ENCODE measurements at places on chromosomes 4 and X.

DNA sequence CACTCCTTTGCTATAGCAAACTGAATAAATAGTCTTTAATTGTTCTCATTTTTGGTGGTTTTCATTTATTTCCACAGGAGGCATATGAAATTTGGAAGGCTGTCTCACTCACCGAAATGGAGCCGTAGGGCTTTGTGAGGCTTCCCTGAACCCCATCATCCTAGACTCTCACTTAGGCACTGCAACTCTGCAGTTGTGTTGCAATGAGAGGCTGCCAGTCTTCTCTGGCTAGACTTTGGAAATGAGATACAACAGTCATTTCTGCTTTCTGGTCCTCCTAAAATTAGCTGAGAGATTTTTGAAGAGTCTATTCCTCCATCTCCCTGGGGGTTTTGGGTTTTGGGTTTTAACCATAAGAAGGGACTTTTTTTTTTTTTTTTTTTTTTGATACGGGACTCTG lies 146.5 kb downstream of the SH3BGRL start:
- DNase-seq = no peak

DNA sequence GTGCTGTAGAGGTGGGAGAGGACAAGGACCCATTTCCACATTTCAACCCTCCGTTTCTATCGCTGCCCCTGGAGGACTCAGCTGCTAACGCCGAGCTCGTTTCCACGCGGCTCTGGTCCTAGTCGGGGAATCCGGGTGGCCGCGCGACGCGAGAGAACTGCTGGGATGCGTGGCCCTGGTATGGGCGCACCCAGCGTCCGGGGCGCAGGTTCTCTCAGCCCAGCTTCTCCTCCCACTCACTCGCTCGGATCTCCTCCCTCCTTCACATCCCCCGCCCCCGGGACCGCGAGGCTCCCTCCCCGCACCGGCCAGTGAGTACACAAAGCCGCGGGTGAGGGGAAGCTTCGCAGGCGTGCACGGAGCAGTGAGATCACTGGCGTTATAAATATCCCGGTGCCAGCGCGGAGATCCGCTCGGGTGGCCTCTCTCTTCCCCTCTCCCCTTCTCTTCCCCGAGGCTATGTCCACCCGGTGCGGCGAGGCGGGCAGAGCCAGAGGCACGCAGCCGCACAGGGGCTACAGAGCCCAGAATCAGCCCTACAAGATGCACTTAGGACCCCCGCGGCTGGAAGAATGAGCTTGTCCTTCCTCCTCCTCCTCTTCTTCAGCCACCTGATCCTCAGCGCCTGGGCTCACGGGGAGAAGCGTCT lies at the start of gene FGF5:
TSS of gene FGF5 (plus strand) at position 412 of the 649 bp plus-strand sequence. CDS start at position 573, 161 bp downstream.
- DNase-seq = peak; percentile 36

GRCh38 chr4:10640561-10641201 lies 43.9 kb downstream of the CLNK start:
- no peak for DNase-seq

DNA sequence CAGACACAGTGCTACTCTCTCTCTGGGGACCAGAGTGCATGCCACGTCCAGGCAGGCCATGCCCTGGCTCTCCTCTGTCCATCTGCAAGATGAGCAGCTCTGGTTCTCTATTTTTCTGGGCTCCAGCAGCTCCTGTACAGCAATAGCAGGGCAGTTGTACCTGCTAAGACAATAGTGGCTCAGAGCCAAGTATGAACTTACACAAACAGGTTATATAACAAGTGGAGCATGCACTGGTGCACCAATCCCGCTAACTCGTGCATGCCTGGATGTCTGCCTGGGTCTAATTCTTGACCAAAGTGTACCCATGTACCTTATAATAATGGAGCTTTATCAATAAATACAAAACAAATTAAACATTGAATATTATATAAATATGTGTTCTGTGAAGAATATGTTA lies 392.3 kb downstream of the CENPC start:
- DNase-seq = no peak

DNA sequence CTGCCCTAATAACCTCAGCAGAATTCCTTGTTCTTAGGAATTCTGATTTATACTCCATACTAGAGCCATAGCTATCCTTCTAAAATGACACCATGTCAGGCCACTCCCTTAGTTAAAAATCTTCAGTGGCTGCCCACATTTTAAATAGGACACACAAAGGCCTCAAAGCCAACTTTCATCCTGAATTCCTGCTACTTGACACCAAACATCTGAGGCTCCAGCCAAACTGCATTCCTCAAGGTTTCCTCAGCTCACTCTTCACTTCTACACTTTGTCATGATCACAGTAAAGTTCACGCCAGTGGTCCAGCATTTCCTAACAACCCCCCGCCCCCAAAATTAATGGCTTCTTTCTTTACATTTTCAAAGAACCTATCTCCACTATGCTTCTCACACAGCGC lies 124.3 kb downstream of the ADGRA3 start:
- DNase-seq = no peak

GRCh38 chr4:23022032-23022431 lies 329.3 kb downstream of the GBA3 start:
- DNase-seq = no peak

- no peak for DNase-seq
Observed at GRCh38 chr4:185502386-185502785, 30.9 kb upstream of the CCDC110 start.

- DNase-seq = no peak
Observed at GRCh38 chr4:94924566-94924965, 166.8 kb downstream of the BMPR1B start.

- DNase-seq = no peak
Observed at GRCh38 chr4:106058921-106059320, 163.7 kb downstream of the NPNT start.

- no peak for DNase-seq
Observed at GRCh38 chr4:109998867-109999584, 86.3 kb downstream of the EGF start.

- DNase-seq = no peak
Observed at GRCh38 chr4:181176306-181176705, 1066.9 kb upstream of the TENM3 start.

DNA sequence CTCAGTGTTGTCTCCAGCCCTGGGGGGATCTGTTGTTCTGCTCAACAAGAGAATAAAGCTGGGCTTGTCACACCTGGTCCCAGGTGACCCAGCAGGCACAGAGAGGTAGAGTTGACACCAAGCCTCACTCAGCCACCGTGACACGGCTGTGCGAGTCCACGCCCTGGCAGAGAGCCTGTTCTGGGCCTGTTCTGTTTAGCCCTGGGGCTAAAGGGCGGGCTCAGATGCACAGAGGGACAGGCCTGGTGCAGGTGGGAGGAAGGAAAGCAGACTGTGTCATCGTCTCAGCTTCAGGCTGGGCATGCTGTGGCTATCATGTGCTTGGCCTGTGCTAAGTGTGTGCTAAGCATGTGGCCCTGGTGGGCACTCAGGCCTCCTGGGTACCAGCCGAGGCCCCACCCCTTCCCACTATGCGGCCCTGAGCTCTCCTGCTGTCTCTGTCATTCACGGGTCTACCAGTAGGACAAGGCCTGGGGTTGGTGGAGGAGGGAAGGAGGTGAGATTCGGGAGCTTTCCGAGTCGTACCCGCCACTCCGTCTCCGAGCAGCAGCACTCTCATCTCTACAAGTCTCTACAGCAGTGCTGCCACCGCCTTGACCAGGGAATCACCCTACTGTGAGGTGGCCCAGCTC lies 10.8 kb downstream of the WFS1 start:
- DNase-seq = no peak

GRCh38 chr4:71095545-71095944 lies 102.1 kb downstream of the DCK start:
- no peak for DNase-seq

- no peak for DNase-seq
Observed at GRCh38 chrX:66167431-66167830, 3.4 kb downstream of the HEPH start.

GRCh38 chr4:5683566-5683965 lies 24.8 kb downstream of the EVC2 start:
- DNase-seq = no peak

- no peak for DNase-seq
Observed at GRCh38 chr4:183757060-183757459, 98.0 kb downstream of the TRAPPC11 start.

DNA sequence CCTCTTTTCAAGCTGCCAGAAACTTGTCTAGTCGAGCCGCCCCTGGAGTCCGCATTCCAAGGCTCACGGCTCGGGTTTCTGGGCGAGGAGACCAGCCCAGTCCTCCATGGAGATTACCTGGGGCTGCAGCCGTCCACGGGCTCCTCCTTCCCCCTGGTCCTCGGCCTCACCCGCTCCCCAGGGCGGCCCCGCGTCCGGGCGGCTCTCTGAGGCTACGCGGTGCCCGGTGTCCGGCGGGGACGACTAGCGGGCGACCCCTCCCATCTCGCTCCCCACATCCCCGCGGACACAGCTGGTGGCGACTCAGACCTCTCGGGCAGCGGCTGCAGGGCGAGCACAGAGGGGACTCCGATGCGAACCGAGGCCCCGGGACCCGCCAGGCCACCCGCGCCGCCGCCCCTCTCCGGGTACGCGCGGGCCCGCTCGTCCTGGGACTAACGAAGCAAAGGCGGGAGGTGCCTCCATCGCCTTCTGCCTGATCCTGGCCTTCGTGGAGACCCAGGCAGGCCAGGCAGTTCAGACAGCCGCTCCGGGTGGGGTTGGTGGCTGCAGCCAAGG lies 159.4 kb downstream of the TRAM1L1 start:
- no peak for DNase-seq

DNA sequence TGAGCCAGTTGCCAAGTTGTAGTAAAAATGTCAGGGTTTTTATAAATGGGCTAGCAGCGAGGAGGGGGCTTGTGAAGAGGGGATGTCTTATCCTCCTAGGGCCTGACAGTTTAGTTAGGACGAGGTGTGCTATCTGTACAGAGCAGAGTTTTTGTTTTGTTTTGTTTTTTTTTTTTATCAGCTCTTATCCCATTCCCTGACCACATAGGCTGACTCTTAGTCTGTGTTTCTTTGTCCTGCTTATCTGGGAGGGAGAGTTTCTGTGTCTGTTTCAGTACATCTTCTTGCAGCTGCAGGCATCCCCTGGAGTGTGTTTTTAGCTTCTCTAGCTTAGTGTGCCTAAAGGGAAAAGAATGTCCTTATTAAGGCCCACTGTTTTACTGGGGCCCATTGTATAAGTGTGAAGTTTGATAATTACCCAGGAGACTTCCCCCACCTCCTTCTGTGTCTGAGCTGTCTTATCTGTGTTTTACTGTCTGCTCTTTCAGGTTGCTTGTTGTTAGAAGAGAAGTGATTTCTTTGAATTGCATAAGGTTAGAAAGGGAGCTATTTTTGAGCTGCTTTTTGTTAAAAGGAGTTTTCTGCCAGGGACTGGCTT lies 32.0 kb downstream of the PAGE2 start:
- no peak for DNase-seq

DNA sequence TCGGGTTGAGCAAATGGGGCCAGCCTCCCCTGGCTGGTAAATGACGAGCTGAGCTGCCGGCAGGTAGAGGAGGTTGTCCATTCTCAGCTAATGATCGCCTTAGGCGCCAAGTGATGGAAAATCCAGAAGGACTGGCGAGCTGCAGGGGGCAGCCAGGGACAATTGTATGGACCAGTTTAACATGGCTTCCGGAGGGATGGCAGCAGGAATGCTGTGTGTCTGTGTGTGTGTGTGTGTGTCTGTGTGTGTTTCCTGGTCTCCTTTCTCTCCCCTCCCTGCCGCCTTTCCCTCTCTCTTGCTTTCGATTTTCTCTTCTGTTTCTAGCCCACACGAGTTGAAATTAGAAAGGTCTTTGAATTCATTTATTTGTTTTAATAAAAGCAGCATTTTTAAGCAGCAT lies 45.2 kb upstream of the BCOR start:
- no peak for DNase-seq

GRCh38 chrX:124373348-124373747 lies 27.0 kb downstream of the SH2D1A start:
- DNase-seq = no peak

DNA sequence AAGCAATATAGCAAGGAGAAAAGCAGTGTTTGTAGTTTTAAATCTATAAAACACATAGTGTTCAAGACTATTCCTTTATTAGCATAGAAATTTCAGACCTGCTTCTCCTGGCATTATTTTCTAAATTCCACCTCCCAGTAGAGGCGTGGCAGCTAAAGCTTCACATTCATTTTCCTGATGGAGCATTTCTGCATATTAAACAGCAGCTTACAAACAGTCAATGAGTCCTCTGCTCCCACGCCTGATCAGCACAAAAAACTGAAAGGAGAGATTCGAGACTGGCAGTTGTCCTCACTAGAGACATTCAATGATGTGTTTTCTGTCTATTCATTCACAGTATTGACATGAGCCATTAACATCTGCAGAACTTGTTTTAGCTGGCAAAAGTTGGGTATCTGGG lies 61.4 kb downstream of the SHISA3 start:
- DNase-seq = no peak

DNA sequence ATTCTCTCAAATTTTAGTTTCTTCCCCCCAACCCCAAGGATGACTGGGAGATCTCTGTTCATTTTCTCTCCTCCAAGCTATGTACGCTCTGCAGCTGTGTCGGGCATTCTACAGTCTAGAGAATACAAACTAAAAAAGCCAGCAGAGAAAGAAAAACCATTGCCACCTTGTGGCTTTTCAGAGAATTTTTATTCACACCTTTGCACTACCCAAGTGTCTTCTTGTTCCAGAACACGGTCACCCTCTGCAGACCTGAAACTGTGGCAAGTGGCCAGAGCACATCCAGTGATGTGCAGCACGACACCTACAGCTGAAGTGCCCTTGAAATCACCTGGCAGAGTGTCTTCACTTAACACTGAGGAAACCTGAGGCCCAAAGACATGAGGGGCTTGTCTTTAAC lies 68.6 kb downstream of the CHST7 start:
- DNase-seq = no peak

DNA sequence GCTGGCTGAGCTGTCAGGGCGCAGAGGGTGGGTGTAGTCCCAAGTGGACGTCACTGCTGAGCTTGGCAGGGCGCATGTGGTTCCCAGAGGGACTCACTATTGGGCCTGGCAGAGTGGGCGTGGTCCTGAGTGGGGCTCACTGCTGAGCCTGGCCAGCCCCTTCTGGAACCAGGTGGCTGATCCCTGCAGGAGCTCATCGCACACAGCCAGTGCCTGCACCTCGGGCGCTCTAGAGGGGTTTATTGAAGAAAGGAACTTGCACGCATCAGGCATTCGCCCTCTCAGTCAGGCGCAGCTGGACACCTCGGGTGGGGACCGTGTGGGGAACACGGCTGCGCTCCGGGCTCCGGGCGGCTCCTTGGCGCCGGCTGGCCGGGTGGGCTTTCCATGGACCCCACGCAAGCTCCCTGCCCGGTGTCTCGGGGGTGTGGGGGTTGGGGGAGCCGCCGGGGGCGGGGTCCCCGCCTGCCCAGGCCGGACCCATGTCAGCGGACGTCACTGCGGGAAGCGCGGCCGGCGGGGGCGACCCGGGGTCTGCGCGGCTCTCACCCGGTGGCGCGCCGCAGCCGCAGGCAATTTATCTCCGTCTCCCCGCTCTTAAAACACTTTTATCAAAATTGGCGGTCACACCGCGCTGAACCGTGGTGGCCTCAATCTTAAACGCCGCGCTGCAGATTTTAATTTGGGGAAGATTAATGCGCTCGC lies 65.4 kb upstream of the NKX1-1 start:
- DNase-seq = no peak

DNA sequence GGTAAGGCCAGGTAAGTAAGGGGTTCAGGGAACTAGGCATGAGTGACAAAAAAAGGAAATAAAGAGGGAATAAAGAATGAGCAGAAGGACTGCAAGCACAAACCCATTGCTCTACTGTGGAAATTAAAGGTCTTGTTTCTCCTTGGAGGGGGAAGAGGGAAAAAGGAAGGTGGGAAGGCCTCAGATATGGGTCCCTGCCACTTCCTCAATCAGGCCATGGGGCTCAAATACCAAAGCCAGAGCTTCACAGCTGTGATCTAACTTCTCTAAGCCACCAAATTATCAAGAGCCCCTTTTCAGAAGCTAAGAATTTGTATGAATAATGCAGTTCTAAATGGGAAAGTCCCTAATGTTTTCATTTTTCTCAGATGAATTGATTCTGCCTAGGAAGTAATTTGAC lies 4.7 kb downstream of the USP51 start:
- DNase-seq = no peak

Data from transverse colon (tissue), 4 donors.